ENCODE measurements at places on chromosomes 7 and 10. TPM values are rescaled to one million over a fixed set of nuclear protein-coding genes. Genes with fewer than 3 reads are reported as not detected.
A peak's percentile ranks its signal among the peaks of the same experiment; 100 is the strongest.

- no peak for DNase-seq
Measured at GRCh38 chr10:94645285-94645684, 38.2 kb upstream of the CYP2C18 start.

- DNase-seq, result no peak
Measured at GRCh38 chr7:8212638-8213037, 49.3 kb downstream of the ICA1 start.

DNA sequence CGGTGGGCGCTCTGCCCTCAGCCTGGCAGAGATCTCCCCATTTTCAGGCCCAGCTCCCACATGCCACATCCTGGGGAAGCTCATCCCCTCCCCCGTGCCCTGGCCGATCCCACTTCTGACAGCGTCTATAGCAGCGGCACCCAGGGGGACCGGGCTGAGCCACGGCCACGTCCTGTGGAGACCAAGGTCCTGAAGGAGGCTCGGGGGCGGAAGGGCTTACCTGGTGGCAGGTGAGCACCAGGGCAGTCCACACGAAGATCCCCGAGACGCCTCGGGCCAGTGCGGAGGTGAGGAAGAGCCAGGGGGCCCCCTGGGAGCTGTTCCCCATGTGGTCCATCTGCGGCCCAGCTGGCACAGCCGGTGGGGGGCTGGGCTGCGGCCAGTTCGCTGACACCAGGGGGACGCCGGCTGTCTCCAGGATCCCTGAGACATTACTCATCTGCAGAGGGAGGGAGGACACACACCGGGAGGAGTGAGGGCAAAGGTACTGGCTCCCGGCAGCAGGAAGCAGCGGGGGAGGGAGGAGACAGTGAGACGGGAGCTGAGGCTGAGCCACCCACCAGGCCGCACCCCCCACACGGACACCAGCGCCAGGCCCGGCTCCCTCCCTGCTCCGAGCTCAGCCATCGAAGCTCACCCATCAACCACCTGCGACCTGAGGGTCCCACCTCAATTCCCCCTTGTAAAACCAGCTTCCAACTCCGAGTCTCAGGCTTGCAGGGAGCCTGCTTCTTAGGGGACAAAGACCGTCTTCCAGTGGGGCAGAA is 776 bp downstream of the TMEM184A start:
- DNase-seq, result no peak

GRCh38 chr10:316390-316789 is 181.1 kb downstream of the ZMYND11 start:
- no peak for DNase-seq

DNA sequence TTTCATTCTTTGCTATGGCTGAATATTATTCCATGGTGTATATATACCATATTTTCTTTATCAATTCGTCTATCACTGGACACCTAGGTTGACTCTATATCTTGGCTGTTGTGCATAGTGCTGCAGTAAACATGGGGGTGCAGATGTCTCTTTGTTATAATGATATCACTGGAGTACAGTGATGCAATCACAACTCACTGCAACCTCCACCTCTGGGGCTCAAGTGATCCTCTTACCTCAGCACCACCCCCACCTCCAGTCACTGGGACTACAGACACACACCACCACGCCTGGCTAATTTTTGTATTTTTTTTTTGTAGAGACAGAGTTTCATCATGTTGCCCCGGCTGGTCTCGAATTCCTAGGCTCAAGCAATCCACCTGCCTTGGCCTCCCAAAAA is 15.6 kb downstream of the KLHL7 start:
- no peak for DNase-seq

DNA sequence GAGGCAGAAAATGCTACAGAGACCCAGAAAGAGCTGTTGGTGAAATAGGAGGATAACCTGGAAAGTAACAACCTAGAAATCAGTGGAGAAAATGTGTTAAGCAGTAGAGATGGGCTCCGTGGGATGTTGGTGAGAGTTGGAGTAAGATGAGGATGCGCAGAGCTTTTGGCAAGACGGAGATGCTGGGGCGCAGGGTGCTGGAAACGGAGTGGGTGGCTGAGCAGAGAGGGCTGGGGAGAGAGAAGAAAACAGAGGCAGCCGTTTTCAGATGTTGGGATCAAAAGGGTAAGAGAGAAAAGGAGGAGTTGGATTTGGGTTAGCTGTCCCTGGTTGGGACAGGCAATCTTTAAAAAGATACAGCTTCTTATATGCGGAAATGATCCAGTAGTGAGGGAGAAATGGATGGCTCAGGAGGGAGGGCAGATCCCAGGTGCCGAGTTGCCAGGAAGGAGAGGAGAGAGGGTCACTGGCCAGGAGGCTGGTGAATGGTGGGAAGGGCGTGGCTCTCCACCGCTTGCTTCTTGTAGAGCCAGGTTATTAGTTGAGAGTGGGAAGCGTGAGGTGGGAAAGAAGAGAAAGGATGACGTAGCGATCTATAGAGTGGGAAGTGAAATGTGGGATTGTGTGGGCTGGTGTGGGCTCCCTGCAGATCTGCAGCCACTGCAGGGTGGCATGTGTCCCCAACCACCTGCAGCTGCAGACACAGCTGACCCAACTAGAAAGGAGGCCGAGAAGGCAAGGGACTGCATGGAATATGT is 182.2 kb upstream of the SVIL start:
- DNase-seq, result no peak

GRCh38 chr7:11078247-11078834 is 104.7 kb downstream of the PHF14 start:
- DNase-seq, result no peak

DNA sequence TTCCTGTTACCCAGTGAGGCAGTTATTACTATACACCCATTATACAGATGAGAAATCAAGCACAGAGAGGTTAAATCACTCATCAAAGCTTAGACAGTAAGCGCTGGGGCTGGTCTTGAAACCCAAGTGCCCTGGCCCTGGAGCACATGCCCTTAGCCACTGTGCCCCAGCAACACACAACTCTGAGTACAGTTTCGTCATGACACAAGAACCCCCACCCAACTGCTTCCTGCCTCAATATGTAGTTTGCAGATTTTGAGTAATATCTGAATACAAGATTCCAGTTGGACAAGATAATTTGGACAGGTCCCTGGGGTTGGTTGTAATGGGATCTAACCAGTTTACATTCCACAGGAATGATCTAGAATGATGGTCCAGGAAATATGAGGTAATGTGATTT is 62.8 kb downstream of the SH3PXD2A start:
- DNase-seq, result no peak

- DNase-seq, result no peak
Measured at GRCh38 chr7:73971322-73971703, 56.7 kb upstream of the ELN start.

GRCh38 chr10:83153714-83154113 is 985.6 kb upstream of the GHITM start:
- no peak for DNase-seq

DNA sequence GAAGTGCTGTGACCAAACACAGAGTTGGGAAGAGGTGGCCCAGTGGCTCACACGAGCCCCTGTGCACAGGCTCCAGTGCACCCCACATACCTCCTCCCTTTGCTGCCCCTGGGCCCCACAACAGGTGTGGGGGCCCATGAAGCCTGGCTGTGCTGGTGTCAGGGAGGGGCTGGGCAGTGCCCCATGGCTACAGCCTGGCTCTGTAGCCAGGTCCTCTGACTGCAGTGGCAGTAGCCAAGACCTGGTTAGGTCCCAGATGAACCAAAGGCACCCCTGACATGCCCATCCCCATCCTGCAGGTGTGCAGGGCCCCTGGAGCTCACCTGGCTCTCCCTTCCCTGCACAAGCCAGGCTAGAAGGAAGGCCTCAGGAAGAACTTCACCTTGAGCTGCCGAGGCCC is 176.3 kb downstream of the GRID1 start:
- no peak for DNase-seq

GRCh38 chr10:95268438-95268837 is 22.4 kb downstream of the PDLIM1 start:
- DNase-seq, result peak; percentile 98

GRCh38 chr7:5432691-5433090 is 9.1 kb upstream of the TNRC18 start:
- DNase-seq, result no peak

- no peak for DNase-seq
Measured at GRCh38 chr10:104123397-104123796, 1.4 kb downstream of the SFR1 start.

- DNase-seq, result no peak
Measured at GRCh38 chr10:103716206-103717160, 138.9 kb downstream of the SH3PXD2A start.

DNA sequence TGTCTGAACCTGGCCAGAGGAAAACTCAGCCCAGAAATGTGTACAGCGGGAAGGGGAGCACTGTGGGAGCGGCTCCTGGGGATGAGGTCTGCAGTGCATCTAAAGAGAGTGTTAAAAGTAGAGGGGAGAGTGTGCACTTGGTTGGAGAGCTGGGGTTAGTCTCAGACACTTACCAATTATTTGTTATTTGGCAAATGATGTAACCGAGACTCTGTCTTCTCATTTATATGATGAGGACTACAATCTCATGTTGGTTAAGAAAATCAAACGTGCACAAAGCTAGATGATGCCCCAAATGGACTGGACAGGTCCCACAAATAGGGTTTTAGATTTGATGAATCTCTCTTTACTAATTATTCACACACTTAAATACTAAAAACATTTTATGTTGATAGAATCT is 962.4 kb downstream of the GATA3 start:
- no peak for DNase-seq

GRCh38 chr7:55970978-55971377 is 6.6 kb downstream of the NIPSNAP2 start:
- no peak for DNase-seq

GRCh38 chr10:74096777-74097176 is 53.9 kb downstream of the AP3M1 start:
- DNase-seq, result no peak

DNA sequence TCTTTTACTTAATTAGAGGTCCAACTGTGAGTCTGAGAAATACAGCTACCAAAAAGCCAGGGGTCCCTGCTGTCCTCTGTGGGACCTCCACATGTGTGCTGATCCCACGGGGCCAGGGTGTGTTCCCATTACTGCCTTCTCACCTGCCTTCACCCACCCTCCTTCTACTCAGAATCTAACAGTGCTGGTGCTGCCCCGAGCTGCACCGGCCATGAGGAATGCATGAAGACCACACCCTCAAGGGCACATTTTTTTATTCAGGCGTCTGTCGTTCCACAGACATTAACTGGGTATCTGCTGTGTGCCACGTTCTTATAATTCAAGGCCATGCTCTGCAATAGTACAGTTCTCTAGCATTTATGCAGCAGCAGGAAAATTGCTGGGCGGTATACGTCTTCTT is 188.5 kb upstream of the PFKP start:
- no peak for DNase-seq

GRCh38 chr7:76262683-76263402 is 39.6 kb upstream of the HSPB1 start:
- DNase-seq, result no peak

GRCh38 chr7:19079066-19079465 is 38.4 kb downstream of the TWIST1 start:
- no peak for DNase-seq

- DNase-seq, result no peak
Measured at GRCh38 chr10:128382225-128382624, 256.0 kb upstream of the MKI67 start.

DNA sequence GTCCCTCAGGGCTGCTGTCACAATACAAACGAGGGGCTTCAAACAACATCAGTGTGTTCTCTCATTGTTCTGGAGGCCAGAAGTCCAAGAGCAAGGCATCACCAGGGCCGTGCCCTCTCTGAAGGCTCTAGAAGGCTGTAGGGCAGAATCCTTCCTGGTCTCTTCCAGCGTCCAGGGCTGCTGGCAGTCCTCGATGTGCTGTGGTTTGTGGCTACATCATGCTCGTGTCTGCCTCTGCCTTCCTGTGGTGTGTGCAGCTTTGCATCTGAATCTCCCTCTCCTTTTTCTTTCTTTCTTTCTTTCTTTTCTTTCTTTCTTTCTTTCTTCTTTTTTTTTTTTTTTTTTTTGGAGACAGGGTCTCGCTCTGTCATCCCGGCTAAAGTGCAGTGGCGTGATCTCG is 103.5 kb downstream of the INSYN2A start:
- DNase-seq, result no peak

GRCh38 chr10:86390337-86391120 is 23.9 kb upstream of the GRID1 start:
- DNase-seq, result no peak

DNA sequence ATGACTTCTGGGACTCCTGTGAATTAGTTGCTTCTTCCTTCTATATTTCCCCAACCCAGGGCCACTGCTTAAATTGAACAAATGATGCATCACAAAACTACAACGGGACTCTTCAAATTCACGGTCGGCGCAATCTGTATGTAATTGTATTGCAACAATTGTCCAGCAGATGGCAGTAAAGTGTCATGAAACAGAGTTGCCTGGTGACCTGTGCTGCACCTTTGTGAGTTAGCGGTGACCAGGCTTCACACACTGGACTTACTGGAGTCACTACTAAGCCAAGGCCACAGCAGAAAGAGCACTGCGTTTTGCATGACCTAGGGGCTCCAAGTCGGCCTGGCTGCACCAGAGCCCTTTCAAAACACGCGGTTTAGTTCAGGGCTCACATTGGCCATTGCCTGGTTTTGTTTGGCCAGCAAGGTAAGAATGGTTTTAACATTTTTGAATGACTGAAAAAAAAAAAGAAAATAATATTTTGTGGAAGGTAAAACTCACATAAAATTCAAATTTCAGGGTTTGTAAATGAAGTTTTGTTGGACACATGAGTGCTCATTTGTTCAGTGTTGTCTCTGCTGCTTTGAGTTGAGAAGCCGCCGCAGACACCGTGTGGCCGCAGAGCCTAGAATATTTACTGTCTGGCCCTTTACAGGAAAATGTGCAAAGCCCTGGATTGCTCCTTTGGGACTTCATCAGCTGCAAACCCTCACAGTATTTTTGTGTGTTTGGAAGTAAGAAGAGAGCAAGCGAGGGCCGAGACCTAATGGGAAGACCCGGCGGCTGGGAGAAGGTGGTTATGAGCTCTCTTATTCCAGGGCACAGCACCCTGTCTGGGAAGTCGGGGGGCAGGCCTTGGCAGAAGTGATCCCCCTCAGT is 23.2 kb upstream of the ZNF32 start:
- no peak for DNase-seq

DNA sequence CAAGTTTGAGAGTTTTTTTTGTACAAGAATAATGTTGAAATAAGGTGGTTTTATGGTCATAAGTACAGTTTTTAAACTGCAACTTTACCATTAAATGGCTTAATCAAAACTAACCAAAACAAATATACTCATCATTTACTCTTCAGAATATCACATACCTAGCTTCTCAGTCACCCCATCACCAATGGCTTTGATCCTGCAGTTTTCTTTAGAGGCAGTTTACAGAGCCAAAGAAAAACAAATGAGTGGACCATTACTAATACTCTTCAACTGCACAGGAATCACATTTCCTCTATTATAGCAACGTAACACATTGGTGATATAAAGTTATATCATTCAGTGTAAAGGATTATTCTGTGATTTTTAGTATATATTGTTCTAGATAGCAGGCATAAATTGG is 576.1 kb upstream of the LRRTM3 start:
- no peak for DNase-seq

ABCA13 gene
- not detected for total RNA-seq

UTF1 gene
- not detected for total RNA-seq

CADPS2 gene
- 115 TPM for total RNA-seq

FGFBP3 gene
- 0.28 TPM for total RNA-seq

C7orf57 gene
- 0.11 TPM for total RNA-seq

NCF1 gene
- total RNA-seq, result not detected

MOGAT3 gene
- total RNA-seq, result not detected

All from pulmonary artery endothelial cell (primary cell).